Activated T-helper 1 cell treated with anti-CD3 and anti-CD28 coated beads, Interleukin-2, amount 50 U/mL, for 16 hours (primary cell): ENCODE measurements at places on chromosomes 11 and 22.

DNA sequence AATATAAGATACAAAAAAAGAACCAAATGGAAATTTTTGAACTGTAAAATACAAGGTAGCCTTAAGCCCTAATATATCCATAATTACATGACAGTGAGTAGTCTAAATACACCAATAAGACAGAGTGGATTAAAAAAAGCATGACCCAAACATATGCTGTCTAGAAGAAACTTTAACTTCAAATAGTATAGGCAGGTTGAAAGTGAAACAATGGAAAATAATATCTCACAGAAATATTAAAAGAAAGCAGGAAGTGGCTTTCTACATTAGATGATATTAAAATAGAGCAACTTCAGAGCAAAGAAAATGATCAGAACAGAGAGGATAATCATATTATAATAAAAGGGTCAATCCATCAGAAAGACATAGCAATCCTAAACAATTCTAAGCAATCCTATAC is 21.8 kb downstream of the DCUN1D5 start:
- no peak for DNase-seq

DNA sequence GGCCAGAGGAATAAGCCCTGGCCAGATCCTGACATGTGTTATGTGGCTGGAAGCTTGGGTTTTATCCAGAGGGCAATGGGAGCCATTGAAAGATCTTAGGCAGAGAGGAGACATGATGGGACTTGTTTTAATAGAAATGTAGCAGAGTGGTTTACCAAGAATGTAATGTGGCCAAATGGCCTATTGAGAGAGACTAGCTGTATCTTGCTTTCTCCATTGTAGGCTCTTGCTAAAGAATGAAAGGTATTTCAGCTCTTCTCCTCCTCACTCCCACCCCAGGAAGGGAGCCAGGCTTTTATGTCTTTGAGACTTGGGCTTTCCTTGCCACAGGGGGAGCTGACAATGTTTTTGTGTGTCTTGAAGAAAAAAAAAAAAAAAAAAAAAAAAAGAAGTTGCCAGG is 82.3 kb downstream of the TRIM29 start:
- DNase-seq, result no peak

DNA sequence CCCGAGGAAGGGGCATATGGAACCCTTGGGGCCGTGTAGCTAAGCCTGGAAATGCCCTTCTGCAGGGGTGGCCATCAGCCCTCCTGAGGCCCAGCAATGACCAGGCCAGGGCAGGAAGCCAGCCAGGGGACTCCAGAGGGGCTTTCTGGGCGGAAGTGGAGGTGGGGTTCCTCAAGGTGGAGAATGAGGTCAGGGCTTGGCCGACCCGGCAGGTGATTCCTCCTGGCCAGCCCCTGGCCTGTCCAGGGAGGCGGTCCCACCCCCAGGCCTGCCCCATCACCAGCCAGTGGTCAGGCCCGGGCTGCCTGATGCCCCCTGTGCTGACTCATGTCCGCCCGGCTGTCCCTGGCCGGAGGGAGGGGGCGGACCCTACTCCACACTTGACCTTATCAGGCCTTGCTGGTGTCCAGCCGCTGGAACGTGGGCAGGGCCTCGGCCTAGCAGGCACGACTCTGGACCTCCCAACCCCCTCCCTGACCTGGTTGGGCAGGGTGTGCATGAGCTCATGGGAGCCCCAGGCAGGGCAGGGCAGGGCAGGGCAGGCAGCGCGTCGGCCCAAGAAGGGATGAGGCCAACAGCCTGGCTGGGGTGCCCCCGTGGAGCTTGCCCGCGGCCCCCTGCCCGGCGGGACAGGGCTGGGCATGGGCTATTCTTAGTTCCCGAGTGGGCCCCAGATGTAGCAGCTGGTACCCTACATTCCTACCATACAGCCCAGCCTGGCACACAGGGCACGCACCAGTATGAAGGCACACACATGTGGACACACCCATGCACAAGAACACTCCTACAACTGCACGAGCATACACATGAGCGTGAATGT is 35.9 kb downstream of the RPL3 start:
- no peak for DNase-seq

- DNase-seq, result no peak
Measured at GRCh38 chr11:63508009-63508408, 2.1 kb downstream of the LGALS12 start.

- no peak for DNase-seq
Measured at GRCh38 chr11:67245046-67245445, 21.2 kb upstream of the GRK2 start.

- no peak for DNase-seq
Measured at GRCh38 chr11:30921811-30922210, 335.7 kb upstream of the MPPED2 start.

DNA sequence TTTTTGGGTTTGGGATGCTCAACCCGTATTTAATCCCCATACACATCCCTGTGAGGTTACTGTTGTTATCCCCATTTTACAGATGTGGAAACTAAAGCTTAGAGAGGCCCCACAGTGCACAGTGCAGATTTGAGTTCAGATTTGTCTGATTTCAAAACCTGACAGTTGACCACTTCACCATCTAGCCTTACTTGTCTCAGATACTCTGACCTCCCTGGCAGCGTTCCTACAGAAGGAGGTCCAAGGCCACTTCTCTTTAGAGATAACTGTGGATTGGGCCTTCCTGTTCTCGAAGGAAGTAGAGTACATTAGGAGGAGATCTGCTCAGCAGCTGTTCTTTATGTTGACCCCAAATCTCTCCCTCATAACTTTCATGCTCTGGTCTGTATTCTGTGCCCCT is 46.7 kb upstream of the CTTN start:
- DNase-seq, result no peak

- DNase-seq, result no peak
Measured at GRCh38 chr11:128042290-128042751, 545.0 kb downstream of the ETS1 start.

GRCh38 chr22:38531251-38531938 is 25.3 kb upstream of the DDX17 start:
- no peak for DNase-seq

- DNase-seq, result no peak
Measured at GRCh38 chr11:7020183-7020917, at the start of the genes NLRP14 and ZNF214. Gene NLRP14 (plus strand): TSS chr11:7020479. CDS start chr11:7038587, 18,108 bp downstream. Gene ZNF214 (minus strand): TSS chr11:7020346. CDS start chr11:7002835, 17,511 bp downstream.

GRCh38 chr11:76682684-76683083 is 12.1 kb upstream of the LRRC32 start:
- no peak for DNase-seq

GRCh38 chr22:24584871-24585411 is 7.9 kb downstream of the LRRC75B start:
- DNase-seq, result no peak

GRCh38 chr22:31977141-31977841 is 33.0 kb downstream of the YWHAH start:
- DNase-seq, result peak; percentile 58

DNA sequence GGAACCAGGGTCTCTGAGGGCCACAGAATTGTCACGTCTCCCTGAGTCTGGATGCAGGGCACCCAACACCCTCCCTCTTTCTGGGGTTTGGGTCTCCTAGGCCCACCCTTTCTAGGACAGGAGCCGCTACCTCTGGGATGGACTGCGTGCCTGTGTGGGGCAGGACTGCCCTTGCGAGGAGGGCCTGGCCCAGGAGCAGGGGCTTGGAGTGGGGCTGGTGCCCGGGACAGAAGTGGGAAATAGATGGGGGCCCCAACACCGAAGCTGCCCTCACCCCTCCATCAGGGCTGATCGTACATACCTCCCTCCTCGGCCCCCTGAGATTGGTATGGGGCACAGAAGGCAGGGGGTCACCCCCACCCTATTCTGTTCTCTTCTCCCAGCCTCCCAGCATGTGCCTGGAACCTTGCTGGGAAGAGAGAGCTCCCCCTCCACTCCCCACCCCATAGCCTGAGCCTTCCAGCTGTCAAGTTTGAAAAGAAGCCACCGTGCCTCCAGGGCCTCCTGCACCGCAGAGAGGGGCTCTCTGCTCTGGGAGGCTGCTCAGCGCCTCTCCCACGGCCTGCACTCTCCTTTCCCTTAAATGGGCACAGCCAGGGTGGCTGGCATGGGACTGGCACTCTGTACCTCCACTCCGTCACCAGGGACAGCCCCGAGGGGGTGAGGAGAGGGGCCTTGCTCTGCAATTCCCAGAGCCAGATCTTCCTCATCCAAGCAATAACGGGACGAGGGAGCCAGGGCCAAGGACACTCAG is 1.8 kb downstream of the LRRC10B start:
- no peak for DNase-seq

DNA sequence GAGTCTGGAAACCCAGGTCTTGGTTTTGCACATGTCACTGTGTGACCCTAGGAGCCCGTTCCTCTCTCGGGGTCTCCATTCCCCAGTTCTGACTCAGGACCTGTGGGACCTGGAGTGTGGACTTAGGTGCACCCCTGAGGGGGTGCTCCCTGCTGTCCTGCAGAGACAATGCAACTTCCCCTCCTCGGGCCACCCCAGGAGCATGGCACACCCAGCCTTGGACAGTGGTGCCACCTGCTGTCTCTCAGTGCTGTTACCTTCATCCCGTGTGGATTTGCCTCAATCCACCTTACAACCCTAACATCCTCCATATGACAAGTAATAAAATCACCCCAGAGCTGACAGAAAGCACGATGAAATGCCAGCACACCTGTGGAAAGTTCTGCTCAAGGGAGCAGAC is 27.5 kb upstream of the CRYBB3 start:
- no peak for DNase-seq

DNA sequence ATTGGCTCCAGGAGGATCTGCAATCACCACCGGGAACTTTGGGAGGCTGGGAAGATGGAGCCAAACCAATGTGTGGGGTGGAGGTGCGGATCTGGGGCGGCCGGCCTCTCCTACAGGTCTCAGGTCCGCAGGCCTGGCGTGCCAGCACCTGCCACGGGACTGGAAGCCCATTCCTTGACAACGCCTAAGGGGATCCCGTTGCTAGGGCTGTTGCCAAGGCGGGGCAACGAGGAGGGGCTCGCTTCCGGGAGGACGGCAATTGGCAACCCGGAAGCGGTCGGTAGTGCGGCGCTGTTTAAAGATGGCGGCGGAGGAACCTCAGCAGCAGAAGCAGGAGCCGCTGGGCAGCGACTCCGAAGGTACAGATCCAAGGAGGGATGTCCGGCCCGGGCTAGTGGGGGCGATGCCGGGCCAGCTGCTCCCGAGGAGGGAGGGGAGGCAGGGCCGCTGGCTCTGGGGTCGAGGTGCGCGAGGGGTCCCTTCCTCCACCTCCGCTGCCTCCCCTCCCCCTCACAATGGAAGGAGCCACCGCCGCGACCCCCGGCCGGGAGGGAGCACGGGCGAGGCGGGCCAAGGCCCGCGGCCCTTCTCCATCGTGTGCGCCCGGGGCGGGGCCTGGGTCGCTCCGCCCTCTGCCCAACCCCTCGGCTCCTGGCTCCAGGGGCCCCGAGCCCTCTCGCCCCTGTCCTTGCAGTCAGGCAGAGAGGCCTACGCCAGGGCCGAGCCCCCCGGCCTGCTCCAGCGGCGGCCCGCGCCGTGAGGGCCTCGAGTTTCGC is at the start of gene OTUB1:
Gene OTUB1, plus strand, starts transcription at position 283 of the 776 bp plus-strand sequence. Its CDS starts 19 bp downstream, at position 302.
- peak; percentile 74 for DNase-seq

GRCh38 chr22:40328546-40329456 is 17.5 kb upstream of the ADSL start:
- no peak for DNase-seq

DNA sequence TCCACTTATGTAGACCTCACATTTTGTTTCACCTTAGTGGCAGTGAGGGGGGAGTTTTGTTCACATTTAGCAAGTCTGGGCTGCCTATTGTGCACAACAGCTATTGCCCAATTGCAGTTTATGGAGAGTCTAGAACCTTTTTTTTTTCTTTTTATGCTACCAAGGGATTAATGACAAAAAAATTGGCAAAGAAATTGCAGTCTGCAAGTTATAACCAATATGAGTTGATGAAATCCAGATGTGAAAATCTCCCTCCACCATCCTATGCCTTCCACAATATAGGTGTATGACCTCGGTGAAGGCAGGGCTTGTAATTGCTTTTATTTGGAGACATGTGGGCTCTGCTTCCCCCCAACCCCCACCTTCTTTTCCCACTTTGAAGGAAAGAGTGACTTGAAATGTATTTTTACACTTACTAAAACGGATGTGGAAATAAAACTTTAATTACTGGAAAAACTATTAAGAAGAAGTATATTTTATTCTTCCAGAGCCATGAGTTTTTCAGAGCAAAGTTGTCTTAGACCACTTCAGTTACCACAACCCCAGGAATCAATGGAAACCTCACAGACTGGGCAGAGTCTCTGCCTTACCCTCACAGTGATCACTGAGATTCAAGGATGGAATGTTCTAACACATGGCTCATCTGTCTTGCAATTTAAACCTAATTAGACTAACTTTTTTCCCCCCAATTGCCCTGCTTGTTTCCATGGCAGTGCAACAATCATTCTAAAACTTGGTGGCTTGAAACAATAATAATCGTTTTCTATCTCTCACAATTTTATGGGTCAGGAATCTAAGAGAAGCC is 120.8 kb upstream of the SLC5A12 start:
- DNase-seq, result no peak
